Calu3 (cell line): ENCODE measurements at places on chromosomes 16 and 17.

- DNase-seq = no peak
These were observed 5.9 kb downstream of the KRT28 start for GRCh38 chr17:40793832-40794231.

DNA sequence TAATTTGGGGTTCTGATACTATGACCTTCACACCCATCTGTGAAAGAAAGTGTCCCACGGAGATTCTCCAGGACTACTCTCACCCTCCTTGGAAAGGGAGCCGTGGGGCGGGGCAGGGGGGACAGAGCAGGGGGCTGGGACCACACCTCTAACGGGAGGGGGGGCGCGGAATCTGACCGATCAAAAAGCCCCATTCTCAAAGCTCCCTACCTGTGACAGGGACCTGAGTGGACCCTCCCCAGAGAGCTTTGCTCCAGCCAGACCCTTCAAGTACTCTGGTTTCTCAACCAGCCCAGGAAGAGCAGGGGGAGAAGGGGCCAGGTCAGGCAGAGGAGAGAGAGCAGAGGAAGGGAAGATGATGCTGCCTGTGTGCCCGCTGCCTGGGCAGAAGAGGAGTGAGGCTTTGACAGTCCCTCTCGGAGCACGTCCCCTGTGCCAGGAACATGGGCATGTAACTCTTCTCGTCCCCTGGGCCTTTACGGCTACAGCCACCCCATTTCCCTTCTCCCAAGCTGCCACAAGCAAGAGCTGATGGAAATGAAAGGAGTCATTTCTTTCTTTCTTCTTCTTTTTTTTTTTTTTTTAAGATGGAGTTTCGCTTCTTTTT, 682 bp downstream of the XAF1 start:
- DNase-seq = no peak

GRCh38 chr16:85859818-85860125, 39.2 kb upstream of the IRF8 start:
- DNase-seq = no peak

DNA sequence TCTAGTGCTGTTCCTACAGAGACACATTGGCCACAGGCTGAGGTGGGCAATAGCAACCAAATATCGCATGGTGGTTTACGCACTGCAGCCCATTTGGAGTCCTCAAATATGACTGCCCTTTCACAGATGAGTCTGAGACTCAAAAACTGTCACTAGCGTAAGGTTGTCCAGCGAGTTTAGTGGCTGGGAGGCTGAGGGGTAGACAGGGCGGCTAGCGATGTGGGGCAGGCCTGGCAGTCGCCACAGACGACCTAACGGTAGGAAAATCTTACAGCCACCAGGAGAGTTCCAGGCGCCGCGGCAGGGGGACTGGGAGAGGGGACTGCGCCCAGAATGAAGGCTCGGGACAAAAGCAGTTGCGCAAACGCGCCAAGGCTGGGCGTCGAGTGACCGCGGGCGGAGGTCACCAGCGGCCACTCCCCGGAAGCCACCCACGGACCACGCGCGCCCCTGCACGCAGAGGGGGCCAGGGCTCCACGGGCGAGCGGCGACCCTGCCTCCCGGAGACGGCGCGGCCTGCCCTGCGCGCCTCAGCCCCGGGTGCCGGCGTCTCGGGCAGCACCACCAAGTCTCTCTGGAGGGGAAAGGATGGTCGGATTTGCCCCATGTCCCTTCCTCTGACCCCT, 699 bp upstream of the MAP1LC3B start:
- peak; percentile 63 for DNase-seq

GRCh38 chr16:5541356-5541755, 443.8 kb upstream of the EEF2KMT start:
- no peak for DNase-seq

DNA sequence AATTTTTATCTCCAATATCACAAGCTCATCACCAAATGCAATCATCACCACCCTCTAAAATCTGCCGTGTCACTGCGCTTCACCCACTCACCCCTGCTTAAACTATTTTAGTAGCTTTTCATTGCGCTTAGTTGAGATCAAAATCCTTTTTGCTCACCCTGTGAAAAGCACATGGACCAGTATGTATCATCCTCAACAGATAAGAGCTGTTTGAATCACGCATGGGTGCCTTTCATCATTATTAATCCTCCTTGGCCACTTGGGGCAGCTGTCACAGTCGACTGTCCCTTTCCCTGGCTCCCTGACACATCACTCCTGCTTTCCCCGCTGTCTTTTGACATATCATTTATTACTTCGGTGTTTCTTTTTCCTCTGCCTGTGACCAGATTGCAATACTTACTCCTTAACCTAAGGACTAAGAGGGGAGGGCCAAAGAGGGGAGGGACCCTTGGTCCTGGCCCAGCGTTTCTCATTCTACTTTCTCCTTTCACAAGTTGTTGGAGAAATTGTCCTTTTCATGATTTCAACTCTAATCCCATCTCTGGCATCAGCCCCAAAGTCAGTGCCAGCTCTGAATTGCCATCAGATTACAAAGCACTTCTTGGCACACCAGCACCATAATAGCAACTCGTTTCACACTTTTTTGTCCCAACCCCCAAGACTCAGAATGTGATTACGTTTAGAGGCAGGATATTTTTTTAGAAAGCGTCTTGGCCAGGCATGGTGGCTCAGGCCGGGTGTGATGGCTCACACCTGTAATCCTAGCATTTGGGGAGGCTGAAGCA, 8.6 kb upstream of the KDM6B start:
- no peak for DNase-seq

- no peak for DNase-seq
These were observed 190.6 kb downstream of the MAF start for GRCh38 chr16:79409978-79410377.

- no peak for DNase-seq
These were observed 1494.7 kb upstream of the CDH8 start for GRCh38 chr16:63530974-63531373.

DNA sequence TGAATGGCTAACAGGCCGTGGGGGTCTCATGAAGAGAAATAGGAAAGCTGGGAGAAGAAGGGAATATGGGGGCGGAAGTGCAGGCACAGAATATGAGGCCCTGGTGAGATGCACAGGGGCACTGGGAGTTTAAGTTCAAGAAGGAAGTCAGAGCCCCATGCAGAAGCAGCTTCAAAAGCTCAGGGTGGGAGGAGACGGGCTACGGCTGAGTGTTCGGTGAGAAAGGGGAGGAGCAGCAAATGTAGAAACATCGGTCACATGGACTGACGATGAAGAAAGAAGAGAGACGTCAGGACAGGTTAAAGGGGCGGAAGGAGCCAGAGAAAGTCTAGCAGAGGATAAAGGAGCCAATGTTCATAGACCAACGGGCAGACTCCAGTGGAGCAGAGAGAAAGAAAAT, 204.5 kb upstream of the ZFHX3 start:
- DNase-seq = no peak

DNA sequence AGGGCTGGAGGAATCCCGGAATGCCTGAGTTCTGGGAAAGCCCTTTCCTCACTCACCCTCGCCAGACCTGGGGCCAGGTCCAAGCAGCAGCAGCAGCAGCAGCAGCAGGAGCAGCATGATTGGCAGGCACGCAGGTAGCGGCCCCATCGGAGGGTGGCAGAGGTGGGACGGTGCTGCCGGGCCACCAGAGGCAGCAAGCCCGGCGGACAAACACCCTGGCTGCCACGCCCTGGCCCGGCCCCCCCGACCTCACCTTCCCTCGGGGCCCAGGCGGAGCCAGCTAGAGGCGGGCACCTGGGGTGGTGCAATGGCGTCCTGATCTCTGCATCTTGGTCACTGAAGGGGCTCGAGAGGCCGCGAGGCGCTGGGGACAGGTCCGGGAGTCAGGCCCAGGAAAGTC, 122.4 kb downstream of the LAT start:
- peak; percentile 69 for DNase-seq

GRCh38 chr16:7482032-7482431, 149.4 kb downstream of the RBFOX1 start:
- no peak for DNase-seq

DNA sequence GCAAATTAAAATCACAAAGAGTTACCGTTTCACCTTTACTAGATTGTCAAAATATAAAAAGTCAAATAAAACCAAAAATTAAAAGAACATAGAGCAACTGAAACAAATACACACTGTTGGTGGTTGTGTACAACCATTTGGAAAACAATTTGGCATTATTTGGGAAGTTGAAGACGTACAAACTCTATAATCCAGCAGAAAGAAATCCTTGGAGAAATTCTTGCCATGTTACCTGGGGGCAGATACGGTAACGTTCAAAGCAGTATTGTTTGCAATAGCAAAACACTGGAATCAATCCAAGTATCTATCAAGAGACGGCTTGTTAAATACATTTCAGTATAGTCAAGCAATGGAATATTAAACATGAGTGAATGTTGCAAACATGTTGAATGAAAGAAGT, 56.7 kb downstream of the TBX4 start:
- no peak for DNase-seq

DNA sequence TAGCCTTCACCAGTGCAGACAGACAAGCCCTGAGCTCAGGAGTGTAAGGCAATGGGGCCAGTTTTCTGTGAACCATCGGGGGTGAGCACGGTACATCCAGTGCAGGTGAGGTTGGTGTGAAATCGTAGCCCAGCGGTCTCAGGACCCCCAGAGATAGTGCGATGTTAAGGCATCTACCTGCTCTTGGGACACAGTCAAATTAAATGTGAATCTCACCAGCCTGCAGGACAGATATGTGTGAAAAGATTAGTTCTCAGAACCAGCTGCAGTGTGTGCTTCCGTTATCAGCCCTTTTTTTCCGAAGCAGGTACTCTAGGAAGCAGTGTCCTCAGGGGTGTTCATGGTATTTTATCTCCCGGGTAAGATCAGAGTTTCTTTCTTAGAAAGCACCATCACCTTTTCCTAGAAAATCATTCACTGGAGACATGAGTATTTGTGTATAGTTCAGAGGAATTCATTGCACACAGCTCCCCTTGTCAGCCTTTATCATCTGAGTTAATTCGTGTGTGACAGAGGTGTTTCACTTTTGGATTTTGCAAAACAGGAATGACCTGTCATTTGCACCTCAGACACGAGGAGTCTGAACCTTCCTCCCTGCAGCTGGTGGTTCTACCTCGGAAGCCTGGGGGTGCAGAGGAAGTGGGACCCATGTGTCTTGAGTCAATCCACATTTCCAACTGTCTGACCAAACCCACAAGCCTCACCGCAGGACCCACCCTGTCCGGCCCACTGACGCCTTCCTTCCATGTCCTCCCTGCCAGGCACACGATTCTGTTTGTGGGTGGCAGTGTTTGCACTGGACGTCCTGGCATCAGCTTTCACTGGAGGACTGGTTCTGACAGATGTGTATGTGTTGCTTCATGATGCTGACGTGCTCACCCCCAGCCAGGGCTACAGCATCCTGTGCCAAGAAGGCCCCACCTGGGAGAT, 107.8 kb downstream of the CLEC16A start:
- DNase-seq = no peak

DNA sequence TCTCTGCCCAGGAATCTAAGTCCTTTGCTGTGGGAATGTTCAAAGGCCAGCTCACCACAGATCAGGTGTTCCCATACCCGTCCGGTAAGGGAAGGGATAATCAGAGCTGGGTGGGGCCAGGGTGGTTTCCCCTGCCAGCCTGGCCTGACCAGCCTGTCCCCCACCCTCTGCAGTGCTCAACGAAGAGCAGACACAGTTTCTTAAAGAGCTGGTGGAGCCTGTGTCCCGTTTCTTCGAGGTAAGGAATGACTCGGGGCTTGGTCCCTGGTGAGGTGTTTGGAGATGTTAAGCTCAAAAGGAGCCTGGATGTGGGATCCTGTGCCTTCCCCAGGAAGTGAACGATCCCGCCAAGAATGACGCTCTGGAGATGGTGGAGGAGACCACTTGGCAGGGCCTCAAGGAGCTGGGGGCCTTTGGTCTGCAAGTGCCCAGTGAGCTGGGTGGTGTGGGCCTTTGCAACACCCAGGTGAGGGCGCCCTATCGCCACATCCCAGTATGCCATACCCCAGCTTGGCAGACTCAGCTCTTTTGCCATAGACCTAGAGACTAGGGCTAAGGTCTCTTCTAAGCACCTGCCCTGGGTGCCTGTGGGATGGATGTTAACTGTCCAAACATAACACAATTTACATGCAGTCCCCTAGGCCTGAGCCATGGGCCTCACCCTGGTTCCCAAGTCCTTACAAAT, 997 bp downstream of the ACADVL start:
- peak; percentile 60 for DNase-seq

DNA sequence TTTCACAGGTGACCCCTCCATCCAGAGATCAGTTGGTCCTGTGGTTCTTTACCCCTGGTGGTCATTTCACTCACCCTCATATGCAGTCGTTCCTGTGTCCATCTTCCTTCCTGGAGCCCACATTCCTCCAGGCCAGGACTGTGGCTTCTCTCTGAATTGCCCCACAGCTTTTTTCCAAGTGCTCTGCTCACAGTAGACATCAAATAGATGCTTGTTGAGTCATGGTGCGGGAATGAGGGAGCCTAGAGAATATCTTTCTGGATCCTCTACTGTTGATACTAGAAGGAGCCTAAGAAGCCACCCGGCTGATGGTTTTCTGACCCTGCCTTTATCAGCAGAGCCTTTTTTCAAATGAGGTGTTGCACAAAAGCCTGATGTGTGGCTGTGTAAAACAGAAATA, 10.4 kb downstream of the USB1 start:
- DNase-seq = no peak

GRCh38 chr16:67104061-67104460, 5.7 kb upstream of the PHAF1 start:
- peak; percentile 39 for DNase-seq

DNA sequence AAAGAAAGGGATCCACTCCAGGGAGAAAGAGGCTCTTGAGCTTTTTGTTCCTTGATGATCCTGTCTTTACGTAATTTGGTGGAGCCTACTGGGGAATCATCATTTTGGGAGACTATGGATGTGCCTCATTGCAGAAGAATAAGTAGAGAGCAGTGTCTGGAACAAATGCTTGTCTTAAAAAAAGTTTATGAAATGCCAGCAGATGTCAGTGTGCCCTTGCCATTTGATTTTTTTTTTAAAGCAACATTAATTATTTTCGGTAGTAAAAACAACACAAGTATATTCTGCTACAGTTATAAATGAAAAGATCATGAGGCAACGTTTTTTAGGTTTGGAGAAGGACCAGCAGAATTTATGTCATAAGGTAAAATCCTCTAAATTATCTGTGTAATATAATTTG, 934.8 kb upstream of the EEF2KMT start:
- DNase-seq = no peak

GRCh38 chr17:58446086-58446485, 28.8 kb upstream of the RNF43 start:
- no peak for DNase-seq
